ENCODE measurements at places on chromosomes 2 and 18. TPM values are rescaled to one million over a fixed set of nuclear protein-coding genes. Genes with fewer than 3 reads are reported as not detected.

The GCG gene
- total RNA-seq, result not detected

The RNU2-63P gene
- total RNA-seq, result 7.5 TPM

The SH2D6 gene
- total RNA-seq, result not detected

The RAX gene
- not detected for total RNA-seq

The C2orf15 gene
- total RNA-seq, result 0.32 TPM

The CXCR1 gene
- 7.2 TPM for total RNA-seq

The STAT4 gene
- total RNA-seq, result 4.1 TPM

The DOK6 gene
- total RNA-seq, result 1.6 TPM

The DES gene
- total RNA-seq, result 62.5 TPM

The LINC00305 gene
- total RNA-seq, result not detected

The MRPL33 gene
- 71.1 TPM for total RNA-seq

- no peak for DNase-seq
Observed at GRCh38 chr2:184698476-184698875, 100.1 kb downstream of the ZNF804A start.

DNA sequence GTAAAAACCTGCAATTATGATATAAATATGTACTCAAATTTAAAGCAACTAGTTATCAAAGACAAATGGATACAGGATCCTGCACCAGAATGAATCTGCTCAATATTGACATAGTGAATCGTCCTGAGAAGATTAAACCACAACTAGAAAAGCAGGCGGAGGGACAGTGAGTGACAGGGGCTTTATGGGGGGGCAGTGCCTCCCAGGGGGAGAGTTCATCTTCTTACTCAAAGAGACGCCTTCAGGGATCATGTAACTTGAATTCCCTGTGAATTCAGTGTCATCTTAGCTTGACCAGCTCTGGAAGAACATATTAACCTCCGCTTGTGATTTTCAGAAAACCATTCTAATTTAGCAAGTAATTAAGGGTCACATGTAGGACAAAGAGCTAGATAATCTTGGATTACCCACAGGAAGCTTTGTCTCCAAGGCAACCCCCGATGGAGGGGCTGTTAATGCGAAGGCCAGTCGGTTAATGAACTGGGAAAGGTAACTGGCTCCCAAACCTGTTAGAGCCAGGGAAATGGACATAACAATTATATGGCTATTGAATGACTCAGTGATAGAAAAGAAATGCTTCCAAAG is 17.4 kb upstream of the LMAN1 start:
- DNase-seq, result no peak

- DNase-seq, result no peak
Observed at GRCh38 chr2:226644399-226644865, 155.2 kb downstream of the IRS1 start.

- no peak for DNase-seq
Observed at GRCh38 chr2:106759966-106760365, 126.0 kb downstream of the ST6GAL2 start.

- DNase-seq, result no peak
Observed at GRCh38 chr2:103028181-103028580, 266.4 kb downstream of the TMEM182 start.

- no peak for DNase-seq
Observed at GRCh38 chr2:217398860-217399259, 539.0 kb upstream of the TNP1 start.

DNA sequence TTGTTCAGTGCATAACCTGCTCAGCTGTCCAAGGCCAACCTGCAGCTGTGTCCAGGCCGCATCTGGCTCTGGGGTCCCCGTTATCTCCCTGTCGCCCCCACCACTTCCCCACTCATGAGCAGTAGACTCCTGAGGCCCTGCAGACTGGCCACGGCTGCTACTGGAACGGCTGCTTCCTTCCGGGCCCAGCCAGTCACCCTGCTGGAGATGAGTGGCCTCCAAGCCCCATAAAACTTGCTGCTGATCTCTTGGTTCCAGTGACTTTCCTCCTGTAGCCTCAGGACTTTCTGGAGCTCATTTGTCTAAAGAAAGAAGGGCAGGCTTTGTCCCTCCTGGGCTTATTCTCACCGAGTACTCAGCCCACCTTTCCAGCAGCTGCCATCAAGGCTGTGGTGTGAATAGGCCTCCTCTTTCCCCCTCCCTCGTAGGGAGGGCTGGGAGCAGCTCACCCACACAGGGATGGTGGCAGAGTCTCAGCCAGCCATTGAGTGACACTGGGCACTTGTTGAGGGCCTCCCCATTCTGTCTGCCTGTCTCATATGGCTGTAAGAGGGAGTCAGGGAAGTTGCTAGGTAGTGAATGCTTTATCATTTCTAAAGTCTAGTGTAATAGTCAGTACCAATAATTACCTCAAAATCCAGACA is 257.3 kb downstream of the MYCN start:
- peak; percentile 64 for DNase-seq

DNA sequence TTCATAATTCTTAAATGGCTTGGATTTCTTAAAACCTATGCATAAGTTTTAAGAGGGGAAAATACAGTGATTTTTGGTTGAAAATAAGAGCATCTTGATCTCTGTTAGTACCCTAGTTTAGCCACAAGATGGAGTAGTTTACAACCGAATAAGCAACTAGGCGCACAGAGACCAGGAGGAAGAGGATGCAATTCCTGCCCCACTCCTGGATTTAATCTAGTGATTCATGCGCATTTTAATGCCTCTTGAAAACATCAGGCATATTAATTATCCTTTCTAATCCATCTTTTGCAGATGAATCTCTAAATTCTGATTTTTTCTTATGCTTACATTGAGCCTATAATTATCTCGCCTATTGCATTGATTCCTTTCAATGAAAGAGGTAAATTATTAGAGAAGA is 76.7 kb downstream of the MRPS9 start:
- no peak for DNase-seq

DNA sequence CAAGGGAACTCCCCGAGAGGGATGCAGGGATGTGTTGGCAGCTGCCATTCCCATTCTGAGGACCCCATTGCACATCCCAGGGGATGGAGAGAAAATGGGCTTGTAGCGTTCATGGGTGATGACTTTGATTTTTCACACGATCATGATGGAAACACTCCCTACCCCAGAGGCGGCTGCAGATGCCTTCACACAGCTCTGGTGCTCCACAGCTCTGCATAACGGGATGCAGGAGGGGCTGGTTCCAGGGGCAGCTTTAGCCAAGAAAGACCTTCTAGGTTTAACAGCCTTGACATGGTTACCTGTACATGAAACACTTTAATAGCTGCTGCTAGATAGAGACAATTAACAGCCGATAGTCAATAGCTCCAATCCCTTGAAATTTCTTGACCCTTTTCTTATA is 88.7 kb downstream of the TPO start:
- no peak for DNase-seq

DNA sequence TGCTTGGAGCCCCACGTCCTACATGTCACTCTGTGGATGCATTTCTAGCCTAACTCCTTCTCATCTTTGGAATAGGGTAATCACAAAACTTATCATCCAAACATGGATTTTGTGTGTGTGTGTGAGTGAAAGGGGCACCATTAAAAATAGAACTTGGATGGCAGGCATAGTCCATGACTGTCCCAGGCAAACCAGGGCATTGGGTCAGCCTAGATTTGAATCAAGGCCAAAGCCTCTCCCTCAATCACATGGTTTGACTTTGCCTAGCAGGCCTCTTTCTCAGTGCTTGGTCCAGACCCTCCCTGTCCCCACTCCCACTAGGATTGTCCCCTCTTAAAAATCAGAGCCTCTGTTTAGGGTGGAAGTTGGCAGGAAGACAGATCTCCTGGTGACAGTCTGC is 67.4 kb upstream of the BCL2L11 start:
- no peak for DNase-seq

DNA sequence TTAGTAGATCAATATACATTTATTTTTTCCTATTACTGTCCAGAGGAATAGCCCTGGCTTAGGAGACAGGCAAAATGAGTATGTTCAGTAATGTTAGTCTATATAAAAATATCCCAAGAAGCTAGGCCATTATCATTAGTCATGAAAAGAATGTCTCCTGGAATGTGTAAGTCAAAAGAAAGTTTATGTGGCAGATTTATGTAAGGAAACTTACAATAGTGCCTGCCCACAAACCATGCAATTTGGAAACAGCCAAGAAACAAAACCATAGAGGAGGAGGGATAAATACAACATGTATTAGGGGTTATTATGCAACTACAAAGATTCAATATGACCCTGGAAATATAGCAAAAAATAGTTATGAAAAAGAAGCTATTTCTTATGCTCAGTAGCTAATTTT is 96.3 kb downstream of the NOL4 start:
- DNase-seq, result no peak

DNA sequence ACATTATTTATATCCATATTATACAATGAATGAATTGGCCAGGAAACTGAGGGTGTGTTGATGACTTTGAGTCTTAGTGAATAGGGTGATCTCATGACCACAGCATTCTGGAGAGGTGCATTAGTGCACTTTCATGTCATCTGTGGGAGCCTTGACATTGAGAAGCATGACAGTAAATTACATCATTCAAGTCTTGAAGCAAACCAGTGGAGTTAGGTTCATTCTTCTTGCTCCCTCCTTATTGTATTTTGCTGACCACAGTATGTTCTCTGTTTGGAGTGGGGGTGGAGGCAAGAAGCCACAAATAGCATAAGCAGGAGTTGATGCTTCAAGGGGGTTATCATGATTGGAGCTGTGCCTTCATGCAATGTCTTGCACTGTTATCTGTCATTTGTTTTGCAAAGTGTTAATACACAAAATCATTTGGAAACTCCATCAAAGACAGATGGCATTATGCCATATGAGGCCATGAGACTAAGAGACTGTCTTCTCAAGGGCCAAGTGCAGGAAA is 680.2 kb downstream of the NYAP2 start:
- DNase-seq, result no peak

DNA sequence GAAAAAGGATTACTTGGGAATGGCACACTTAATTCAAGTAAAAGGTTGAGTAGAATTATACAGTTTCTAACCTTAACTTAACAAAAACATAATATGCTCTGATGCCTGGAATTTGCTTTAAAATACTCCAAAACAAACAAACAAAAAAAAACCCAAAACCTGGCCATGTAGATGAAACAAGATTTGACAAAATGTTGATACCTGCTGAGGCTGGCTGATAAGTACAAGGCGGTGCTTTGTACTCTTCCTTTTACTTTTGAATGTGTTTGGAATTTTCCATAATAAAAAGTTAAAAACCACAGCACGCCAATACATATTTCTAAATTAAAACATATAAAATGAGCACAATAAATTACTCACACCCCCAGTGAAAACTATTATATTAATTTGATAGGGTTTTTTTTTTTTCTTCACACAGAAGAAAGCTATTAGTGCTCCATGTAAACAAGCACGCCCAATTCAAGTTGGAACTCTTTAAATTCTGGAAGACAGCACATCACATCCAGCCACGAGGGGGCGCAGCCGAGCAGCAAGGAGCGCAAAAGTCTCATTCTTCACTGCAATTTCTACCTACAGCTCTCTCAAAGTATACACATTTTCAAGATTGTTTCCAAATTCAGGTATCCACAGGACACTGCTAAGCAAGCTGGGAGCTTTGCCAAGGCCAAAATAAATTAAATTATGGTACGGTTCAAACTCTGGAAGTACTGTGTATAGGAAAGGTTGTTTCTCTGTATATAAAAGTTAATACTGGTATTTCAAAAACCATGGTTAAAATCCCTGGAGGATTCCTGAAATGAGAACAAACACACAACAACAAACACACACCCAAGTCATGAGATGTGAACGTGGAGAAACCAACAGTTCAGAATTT is 7.5 kb downstream of the SERTAD2 start:
- DNase-seq, result peak; percentile 95

DNA sequence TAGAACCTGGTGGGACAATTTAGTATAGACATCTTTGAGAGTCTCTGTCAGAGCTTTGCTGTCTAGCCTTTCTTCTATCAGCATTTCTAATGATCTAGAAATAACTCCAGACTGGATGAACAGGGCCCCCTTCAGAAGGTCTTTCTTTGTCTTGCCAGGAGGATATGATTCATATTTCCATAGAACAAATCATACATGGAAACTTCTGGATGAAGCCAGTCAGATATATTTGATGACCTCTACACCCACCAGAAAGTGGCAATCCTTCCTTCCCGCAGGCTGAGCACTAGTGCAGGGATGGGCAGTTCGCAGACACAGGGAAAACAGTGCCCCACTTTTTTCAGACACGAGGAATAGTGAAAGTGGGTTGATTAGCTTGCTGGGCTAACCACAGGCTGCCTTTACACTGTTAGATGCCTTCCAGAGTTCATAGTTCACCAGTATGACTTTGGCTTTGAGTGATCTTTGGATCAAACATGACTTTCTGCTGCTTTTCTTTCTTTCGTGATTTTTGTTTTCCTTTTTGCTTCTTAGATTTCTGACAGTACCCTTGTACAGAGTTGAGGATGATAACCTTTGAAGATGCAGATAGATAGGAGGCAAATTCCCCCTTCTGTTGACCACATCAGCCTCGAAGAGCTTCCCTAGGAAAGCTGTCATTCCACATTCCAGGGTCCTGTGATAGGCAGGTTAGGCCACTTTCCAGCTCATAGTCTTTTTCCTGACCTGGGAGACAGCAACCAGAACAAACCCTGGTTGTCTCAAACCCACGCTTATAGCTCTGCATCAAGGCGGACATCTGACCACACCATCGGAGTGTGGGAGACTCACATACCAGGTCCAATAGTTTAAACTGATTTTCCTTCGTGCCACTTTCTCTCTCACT is 237.0 kb downstream of the ZNF407 start:
- no peak for DNase-seq

DNA sequence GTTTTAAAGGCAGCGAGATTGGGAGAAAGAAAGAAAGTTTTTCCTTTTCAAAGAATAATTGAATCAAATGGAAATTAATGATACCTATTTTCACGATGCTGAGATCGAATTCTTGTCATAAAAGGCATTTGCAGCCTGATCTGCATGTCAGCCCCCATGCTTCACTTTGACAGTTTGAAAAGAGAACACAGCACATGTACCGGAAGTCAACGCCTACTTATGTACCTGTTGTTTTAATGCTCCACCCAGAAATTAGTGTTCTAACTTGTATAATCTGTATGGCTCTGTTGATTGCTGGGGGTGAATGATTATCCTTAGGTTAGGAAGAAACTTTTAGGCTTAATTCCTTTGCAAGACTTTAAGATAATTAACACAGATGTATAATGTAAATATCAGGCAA is 31.0 kb downstream of the EEF1B2 start:
- DNase-seq, result no peak

GRCh38 chr2:217413193-217413592 is 553.3 kb upstream of the TNP1 start:
- DNase-seq, result no peak

GRCh38 chr2:121075641-121076497 is 209.1 kb downstream of the TFCP2L1 start:
- no peak for DNase-seq
